Urinary bladder (tissue), 4 donors: ENCODE measurements at places on chromosomes 7 and 10. TPM values are rescaled to one million over a fixed set of nuclear protein-coding genes. Genes with fewer than 3 reads are reported as not detected.

GRCh38 chr7:137878333-137878961 is 31.7 kb upstream of the DGKI start:
- no peak for DNase-seq

- DNase-seq: no peak
These were observed 129.6 kb downstream of the ATP6V0E2 start for GRCh38 chr7:150003304-150003810.

DNA sequence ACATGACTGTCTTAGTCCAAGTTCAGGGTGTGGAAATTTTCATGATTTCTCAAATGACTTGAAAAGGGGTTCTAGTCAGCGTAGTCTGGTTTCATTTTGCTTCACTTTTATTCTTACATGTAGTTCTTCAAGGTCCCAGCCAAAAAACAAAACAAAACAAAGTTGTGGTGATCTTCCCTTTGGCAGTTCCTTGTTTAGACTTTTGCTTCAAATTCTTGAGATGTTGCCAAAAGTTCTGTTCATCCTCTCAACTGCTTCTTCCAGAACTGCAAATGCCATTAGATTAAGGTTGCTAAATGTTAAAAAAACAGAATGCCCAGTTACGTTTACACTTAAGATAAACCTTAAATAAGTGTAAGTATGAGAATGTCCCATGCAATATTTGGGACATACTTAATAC is 370.8 kb upstream of the LRRTM3 start:
- no peak for DNase-seq

GRCh38 chr7:110139056-110139455 is 951.9 kb upstream of the LRRN3 start:
- DNase-seq: no peak

DNA sequence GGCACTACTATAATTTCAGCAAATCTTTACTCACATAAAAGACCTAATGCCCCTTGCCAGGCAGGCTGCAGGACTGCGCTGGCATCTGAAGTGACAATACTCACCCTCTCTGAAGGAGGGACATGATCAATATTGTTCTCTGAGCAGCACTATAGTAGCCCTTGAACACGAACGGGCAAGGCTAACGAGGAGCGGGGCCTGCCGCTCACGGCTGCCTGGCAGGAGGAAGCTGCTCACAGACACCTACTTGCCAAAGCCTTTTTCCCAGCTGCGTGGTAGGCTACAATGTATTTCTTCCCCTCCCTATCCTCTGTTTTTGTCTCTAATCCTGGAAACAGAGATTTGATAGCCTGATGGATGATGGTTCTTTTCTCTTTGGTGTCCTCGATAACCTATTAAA is 19.9 kb downstream of the PUS7 start:
- DNase-seq: no peak

The LIPN gene
- not detected for total RNA-seq
